Activated CD4-positive, alpha-beta T cell treated with anti-CD3 and anti-CD28 coated beads for 24 hours (primary cell): ENCODE measurements at places on chromosomes 11 and 22.

GRCh38 chr22:30314915-30315314 lies 11.8 kb downstream of the TBC1D10A start:
- no peak for DNase-seq

GRCh38 chr11:59201353-59201752 lies 11.4 kb downstream of the MPEG1 start:
- no peak for DNase-seq

DNA sequence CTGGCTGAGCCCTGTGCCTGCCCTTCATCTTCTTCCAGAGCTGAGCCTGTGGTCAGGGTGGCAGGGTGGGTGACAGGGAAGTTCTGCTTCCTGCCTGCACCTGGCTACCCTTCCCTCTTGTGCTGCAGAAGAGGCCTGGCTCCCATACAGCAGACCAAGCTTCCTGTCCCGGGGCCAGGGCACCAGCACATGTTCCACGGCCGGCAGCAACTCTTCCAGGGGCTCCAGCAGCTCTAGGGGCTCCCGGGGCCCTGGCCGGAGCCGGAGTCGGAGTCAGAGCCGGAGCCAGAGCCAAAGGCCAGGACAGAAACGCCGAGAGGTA lies 15.0 kb downstream of the ROBO3 start:
- no peak for DNase-seq

GRCh38 chr11:76554767-76555166 lies 109.9 kb downstream of the EMSY start:
- DNase-seq: no peak

DNA sequence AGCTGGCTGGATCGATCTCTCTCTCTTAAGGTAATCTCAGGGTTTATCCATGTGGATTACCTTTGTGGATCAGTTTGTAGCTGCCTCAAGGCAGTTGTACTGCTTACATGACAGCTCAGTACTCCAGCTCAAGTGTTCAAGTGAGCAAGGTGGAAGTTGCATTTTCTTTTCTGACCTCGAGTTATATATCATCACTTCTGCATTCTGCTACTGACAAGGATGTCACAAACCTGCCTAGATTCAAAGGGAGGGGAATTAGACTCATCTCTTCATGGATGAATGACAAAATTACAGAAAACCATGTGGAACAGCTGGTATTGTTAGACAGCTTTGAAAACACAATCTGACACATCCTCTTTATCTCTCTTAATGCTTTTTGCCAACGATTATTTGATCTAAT lies 6.1 kb upstream of the TCN2 start:
- DNase-seq: no peak

- DNase-seq: no peak
Observed at GRCh38 chr22:19114984-19115552, 7.1 kb downstream of the DGCR2 start.

- no peak for DNase-seq
Observed at GRCh38 chr22:19599626-19600243, 75.5 kb upstream of the CLDN5 start.
